ENCODE measurements at places on chromosomes 4 and X.

- no peak for DNase-seq
Measured at GRCh38 chrX:56947699-56948098, 47.6 kb downstream of the SPIN3 start.

DNA sequence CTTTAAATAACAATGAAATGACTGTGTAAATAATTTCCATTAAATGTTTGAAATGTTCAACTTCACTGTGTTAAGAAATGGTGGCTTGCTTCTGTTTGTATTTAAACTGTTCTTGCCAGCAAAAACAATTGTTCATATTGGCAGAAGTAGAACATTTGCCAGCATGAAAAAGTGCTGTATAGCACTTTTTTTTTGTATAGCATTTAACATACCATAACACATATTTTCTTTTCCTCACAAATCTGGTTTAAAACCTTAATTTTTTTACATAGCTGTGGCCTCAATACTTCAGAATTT is 94.1 kb downstream of the COX18 start:
- DNase-seq = no peak

- no peak for DNase-seq
Measured at GRCh38 chr4:67746797-67747495, 7.2 kb downstream of the GNRHR start.

GRCh38 chrX:10648614-10649013 is 28.2 kb upstream of the MID1 start:
- no peak for DNase-seq

DNA sequence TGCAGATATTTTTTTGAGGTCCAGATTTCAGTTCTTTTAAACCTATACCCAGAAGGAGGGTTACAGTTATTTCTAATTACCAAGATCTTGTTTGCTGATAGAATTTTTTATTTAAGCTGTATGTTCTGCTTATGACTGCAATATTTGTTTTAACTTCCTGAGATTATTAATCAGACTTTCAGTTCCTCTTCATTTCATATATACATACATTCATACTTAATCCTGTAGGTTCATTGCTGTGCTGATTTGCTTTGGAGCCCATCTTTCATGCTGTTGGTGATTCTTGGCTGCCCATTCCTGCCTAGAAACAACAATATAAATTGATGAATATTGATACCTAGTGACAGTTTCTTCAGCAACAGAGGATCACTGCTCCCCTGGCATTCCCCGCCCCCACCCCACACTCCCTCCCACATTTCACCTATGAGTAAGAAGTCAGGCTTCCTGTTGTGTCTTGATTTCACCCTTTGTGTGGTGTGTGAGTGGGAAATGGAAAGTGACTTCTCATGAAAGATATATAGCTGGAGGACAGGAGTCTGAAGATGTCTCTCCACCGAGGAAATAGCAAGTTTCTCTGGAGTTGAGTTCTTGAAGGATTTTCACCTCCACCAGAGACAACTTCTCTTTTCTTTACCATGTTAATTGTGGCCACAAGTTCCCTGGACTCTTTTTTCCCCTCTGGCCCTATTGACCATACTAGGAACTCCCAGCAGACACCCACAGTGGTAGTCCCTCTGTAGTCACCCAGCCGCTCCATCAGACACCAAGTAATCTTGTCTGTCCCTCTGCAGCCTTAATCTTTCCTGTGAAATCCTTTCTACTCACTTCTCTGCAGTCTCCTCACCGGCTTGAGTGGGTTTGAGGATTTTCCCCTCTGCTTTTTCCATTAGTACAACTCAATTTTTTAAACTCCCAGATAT is 118.4 kb downstream of the ASB9 start:
- no peak for DNase-seq
